Fibroblast of gingiva (primary cell): ENCODE measurements at places on chromosomes 6 and 20.
A peak's percentile ranks its signal among the peaks of the same experiment; 100 is the strongest.

DNA sequence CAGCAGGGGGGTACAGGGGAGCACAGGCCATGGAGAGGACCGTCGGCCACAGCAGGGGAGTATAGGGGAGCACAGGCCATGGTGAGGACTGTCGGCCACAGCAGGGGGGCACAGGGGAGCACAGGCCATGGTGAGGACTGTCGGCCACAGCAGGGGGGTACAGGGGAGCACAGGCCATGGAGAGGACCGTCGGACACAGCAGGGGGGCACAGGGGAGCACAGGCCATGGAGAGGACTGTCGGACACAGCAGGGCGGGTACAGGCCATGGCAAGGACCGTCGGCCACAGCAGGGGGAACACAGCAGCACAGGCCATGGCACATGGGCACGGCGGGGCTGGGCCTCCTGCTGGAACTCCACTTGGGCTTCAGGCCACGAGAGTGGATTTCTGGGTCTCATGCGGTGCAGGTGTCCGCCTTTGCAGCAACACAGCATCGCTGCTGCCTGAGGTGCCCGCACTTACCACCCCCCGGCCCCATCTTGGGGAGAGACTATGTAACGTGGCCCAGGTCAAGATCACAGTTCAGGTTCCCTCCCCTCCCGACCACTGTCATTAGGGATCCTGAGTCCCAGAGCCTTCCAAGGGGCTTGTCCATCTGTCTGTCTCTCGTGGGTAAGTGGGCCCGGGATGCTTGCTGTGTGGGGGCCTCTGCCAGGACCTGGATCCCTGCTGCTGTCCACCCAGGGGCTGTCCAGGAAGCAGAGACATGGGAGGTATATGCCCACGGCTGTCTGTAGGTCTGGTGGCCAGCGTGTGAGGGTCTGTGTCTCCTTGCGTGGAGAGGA lies 2.5 kb downstream of the NPBWR2 start:
- DNase-seq = no peak

DNA sequence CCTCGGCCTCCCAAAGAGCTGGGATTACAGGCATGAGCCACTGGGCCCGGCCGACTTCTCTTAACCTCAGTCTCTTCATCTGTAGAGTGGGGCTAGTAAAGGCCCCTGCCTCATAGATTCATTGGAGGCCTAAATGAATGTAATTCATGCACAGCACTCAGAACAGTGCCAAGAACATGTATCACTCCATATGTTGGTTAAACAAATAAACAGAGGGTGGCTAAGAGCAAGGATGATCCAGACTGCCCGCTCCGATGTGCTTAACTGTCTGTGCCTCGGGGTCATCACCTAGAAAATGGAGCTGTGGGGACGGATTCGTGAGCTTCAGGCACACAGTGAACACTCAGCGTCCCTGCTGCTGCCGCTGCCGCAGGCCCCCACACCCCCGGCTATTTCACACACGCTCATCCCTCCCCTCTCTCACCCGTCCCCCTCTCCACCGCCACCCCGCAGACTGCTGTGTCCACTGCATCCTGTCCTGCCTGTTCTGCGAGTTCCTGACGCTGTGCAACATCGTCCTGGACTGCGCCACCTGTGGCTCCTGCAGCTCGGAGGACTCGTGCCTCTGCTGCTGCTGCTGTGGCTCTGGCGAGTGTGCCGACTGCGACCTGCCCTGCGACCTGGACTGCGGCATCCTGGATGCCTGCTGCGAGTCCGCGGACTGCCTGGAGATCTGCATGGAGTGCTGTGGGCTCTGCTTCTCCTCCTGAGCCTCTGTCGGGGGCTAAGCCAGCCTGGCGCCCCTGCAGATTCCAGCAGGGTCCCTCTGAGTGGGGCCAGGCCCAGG lies 14.8 kb downstream of the MDFI start:
- peak; percentile 27 for DNase-seq

- no peak for DNase-seq
These were observed 66.7 kb downstream of the TMEM170B start for GRCh38 chr6:11604215-11604614.

DNA sequence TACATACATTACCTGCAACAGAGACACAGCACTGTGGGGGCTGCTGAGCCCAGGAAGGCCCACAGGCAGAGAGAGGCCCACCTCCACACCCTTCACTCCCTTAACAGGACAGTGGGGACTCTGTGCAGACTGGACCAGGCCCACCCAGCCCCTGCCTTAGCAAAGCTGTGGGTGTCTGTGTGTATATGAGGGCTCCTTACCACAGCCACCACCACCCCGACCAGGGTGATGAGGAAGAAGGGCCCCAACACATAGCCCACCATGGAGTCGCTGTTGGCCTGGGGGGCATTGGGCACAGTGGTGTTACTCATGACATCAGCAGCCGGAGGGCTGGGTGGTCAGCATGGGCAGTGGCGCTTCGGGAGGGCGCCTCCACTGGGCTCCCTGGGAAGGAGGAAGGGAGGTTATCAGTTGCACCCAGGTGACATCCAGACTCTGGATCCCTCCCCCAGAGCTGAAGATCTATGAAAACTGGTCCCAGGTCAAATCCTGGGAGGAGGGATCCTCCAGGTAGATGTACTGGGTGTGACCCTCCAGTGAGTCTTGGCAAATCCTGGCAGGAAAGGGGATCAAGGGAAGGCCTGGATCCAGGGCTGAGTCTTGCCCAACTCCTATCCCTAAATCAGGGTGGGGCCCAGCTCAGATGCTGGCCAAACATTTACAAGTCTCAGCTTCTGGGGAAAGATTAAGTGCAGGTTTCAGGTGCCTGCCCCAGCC lies 1.2 kb downstream of the SMIM29 start:
- DNase-seq = no peak

DNA sequence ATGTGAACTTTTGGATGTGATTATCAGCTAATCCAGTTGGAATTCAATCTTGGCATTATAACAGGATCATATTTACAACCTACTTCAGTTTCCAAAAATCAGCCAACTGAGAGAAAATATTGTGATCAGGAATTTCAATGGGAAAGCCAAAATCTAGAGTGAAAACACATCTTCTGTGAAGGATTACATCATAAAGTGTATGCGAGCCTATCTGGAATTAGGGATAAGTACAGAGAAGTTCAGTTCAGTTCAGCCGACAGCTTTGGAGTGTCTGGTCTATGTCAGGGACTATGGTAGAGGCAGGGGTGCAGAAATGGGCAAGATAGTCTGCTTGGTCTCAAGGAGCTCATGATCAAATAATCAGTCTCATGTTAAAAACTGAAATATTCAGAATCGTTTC lies 12.3 kb upstream of the PRIM2 start:
- DNase-seq = peak; percentile 43

- DNase-seq = no peak
These were observed 7.2 kb upstream of the PARD6B start for GRCh38 chr20:50724112-50724725.

- DNase-seq = no peak
These were observed 178.2 kb upstream of the MMS22L start for GRCh38 chr6:97461218-97461617.

DNA sequence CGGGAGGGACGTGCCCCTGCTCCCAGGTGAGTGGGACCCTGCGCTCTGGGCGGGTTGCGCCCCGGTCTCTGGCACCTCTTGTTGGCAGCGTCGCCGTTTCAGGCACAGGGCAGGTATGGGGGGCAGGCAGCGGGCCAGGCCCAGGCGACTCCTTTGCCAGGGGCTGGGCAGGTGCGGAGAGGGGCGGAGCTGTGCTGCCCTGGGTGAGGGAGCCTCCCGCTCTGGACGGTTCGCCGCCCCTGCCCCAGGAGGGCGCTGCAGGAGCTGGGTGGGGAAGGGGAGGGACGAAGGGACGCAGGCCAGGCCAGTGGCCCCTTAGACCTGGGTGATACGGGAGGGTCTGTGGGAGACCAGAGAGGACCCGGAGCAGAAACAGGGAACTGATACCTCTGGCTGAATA lies 663.9 kb upstream of the DEFB115 start:
- DNase-seq = no peak

GRCh38 chr6:42133926-42134325 lies 8.5 kb downstream of the C6orf132 start:
- no peak for DNase-seq

DNA sequence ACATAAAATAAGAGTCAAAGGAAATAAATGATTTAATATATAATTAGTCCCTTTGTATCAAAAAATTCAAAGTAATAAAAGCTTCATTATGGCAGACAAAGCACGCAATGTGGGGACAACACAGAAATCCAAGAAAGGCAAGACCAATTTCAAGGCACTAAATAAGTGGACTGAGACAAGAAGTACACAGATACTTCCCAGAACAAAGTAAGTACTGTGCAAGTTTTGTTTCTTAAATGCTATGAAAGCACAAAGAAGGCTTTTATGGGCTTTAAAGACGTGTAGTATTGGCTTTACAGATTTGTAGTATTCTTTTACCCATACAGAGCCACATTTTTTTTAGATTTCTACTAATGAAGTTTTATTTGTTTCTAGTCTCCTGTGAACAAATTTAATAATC lies 174.6 kb downstream of the TRDN start:
- DNase-seq = no peak

GRCh38 chr20:43543138-43543537 lies 15.7 kb upstream of the SGK2 start:
- no peak for DNase-seq
